ENCODE measurements at places on chromosomes 11 and 22.

- no peak for DNase-seq
Measured at GRCh38 chr11:126053415-126054286, 9.0 kb downstream of the CDON start.

GRCh38 chr22:45550416-45550815, 47.7 kb downstream of the FBLN1 start:
- DNase-seq = no peak

DNA sequence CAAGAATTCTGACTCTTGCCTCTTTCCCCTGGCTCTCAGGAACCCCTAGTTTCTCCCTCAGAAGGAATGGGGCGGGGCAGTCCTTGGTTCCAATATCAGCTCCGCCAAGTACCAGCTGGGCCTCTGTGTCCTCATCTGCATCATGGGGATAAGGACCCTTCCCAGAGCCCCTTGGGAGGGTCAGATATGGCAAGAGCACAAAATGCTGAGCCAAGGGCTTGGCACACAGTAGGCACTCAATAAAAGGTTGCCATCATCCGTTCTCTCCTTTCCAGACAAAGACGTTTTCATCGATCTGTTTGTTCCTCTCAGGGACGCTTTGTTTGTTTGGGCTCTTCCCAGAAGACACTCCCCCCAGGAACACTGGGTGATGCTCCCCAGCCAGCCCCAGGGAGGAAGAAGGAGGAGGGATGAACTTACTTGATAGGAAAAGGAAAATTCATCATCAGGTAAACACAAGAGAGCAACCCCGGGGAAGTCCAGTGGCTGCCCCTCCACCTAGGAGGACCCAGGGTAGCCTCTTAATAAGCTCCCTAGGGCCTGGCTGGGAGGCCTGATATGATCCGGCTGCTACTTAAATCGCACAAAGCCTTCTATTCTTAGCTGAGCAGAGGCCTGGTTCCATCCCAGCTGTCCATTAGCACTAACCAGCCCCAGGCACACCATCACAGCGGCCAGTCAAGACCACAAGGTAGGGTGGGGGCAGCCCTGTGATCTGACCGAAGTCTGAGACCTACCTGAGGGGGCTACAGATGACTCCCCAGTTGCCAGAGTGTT, 19.6 kb downstream of the GDPD5 start:
- DNase-seq = no peak

- DNase-seq = no peak
Measured at GRCh38 chr11:100855466-100856067, 168.5 kb downstream of the ARHGAP42 start.

GRCh38 chr11:128627666-128628324, 40.4 kb upstream of the ETS1 start:
- DNase-seq = peak; percentile 18
